ENCODE measurements at places on chromosomes 7 and 10. TPM values are rescaled to one million over a fixed set of nuclear protein-coding genes. Genes with fewer than 3 reads are reported as not detected.

MKI67 gene
- 0.26 TPM for total RNA-seq

SPDYE9 gene
- not detected for total RNA-seq

STK31 gene
- total RNA-seq, result under 0.01 TPM

PNLIPRP3 gene
- not detected for total RNA-seq

RGR gene
- not detected for total RNA-seq

OR13A1 gene
- total RNA-seq, result not detected

GTPBP10 gene
- total RNA-seq, result 18.7 TPM

TAS2R4 gene
- 1.5 TPM for total RNA-seq

MEOX2 gene
- total RNA-seq, result 0.50 TPM

EIF4H gene
- 308 TPM for total RNA-seq

TMEM213 gene
- total RNA-seq, result not detected

TMEM176A gene
- total RNA-seq, result 61.1 TPM

PRKAR2B gene
- total RNA-seq, result 12.6 TPM

CADPS2 gene
- 40.8 TPM for total RNA-seq

SFRP4 gene
- total RNA-seq, result 54.2 TPM

TRIM73 gene
- 0.51 TPM for total RNA-seq

TAS2R41 gene
- not detected for total RNA-seq

HACD1 gene
- total RNA-seq, result 23.1 TPM

HSPA12A gene
- 9.5 TPM for total RNA-seq

NRAP gene
- not detected for total RNA-seq

HELLS gene
- total RNA-seq, result 3.9 TPM

ABCB1 gene
- 0.77 TPM for total RNA-seq

ZNF25 gene
- total RNA-seq, result 14.6 TPM

LRRC18 gene
- 0.66 TPM for total RNA-seq

C10orf53 gene
- total RNA-seq, result not detected

MYO3A gene
- total RNA-seq, result not detected

AHR gene
- 84.4 TPM for total RNA-seq

PLAC9 gene
- total RNA-seq, result 16.7 TPM

CFTR gene
- total RNA-seq, result under 0.01 TPM

CUZD1 gene
- total RNA-seq, result 0.50 TPM

CYP3A7 gene
- 37.8 TPM for total RNA-seq

NT5C3A gene
- total RNA-seq, result 19.3 TPM

PAPSS2 gene
- 102 TPM for total RNA-seq

GPR26 gene
- total RNA-seq, result not detected

PON1 gene
- total RNA-seq, result not detected

WDR86 gene
- total RNA-seq, result 1.0 TPM

CPA1 gene
- under 0.01 TPM for total RNA-seq

ADCYAP1R1 gene
- not detected for total RNA-seq

HBP1 gene
- 127 TPM for total RNA-seq

FKBP6 gene
- not detected for total RNA-seq

HOGA1 gene
- 1.5 TPM for total RNA-seq

NODAL gene
- not detected for total RNA-seq

LIPF gene
- not detected for total RNA-seq

EPHA1 gene
- under 0.01 TPM for total RNA-seq

SYCE1 gene
- total RNA-seq, result 0.17 TPM

BAIAP2L1 gene
- total RNA-seq, result 5.3 TPM

CNPY1 gene
- total RNA-seq, result not detected

MSMB gene
- total RNA-seq, result not detected

VIPR2 gene
- total RNA-seq, result under 0.01 TPM

PIK3AP1 gene
- total RNA-seq, result 0.17 TPM

IQUB gene
- total RNA-seq, result 0.83 TPM

AOAH gene
- total RNA-seq, result not detected

ADCK2 gene
- total RNA-seq, result 24.9 TPM

PAX4 gene
- total RNA-seq, result not detected

All from fibroblast of lung (primary cell).